Bone marrow (tissue), 2 donors: ENCODE measurements at places on chromosomes 16 and 17.

DNA sequence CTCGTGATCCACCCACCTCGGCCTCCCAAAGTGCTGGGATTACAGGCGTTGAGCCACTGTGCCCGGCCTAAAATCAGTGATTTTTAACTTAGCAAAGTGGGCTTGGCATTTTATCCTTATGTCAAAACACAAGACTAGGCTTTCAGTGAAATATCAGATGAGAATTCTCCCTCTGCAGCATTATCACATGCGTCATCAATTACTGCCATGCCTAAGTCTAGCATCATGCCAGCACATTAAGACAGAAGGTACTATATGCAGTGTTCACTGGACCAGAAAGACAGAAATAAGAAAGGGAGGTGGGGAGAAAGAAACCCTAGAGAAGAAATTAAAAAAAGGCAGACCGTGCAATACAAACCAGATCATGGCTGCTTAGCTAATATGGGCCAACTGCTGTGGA lies 29.8 kb downstream of the GPATCH8 start:
- no peak for DNase-seq

- no peak for DNase-seq
Observed at GRCh38 chr17:43562679-43563599, 16.8 kb upstream of the ETV4 start.

- DNase-seq, result peak; percentile 23
Observed at GRCh38 chr16:50695017-50696000, 1.9 kb downstream of the NOD2 start.

- DNase-seq, result no peak
Observed at GRCh38 chr17:43211123-43211479, 574 bp upstream of the TMEM106A start.

DNA sequence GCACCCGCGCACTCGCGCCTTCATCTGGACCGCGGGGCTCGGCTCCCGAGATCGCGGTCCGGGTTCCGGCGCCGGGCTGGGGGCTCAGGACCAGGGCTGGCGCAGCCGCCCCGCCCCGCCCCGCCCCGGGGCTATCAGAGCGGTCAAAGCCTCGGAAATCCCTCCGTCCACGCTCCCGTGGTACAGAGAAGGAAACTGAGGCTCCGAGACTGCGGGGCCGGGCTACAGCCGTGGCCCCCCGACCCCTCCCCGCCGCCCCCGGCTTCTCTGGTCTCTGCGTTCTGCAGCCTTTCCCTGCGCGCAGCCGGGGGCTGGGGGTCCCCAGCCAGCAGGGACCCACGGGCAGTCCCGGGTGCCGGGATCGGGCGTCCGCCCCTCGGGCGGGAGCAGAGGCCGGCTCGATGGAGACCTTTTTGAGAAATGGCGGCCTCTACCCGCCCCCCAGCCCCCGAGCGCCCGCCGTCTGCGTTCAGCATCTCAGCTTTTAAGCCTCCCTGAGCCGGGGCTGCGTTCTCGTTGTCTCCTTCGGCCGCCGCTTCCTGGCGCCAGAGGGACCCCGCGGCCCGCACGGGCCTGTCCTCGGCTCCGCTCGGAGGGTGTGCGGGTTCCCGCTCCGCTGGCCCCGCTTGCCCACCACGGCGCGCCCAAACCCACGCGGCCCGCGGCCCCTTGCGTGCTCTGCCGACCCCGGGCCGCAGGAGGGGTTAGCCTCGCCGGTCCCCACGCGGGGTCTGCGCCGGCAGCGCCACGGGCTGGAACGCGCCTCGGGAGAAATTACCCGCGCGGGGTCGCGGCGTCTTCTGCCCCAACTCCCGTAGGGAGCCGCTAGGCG lies 1.5 kb upstream of the NPTX1 start:
- no peak for DNase-seq

GRCh38 chr17:57433452-57433851 lies 177.1 kb downstream of the MSI2 start:
- no peak for DNase-seq

DNA sequence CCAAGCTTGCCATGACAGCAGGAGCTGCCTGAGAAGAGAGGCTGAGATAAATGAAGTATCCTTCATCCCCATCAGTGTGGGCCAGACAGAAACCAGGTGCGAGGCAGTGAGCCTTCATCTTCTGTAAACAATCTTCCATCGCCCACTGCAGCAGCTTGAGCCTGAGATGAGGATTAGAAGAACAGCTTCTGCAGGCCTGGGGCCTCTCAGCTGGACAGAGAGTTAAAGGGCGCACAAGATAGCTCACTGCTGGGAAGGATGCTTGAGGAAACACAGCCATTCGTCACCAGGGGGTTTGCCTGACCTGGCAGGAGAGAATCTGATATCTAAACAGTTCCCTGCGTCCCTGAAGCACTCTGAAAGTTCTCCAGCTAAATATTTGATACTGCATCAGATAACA lies 27.1 kb downstream of the HOXB1 start:
- no peak for DNase-seq

DNA sequence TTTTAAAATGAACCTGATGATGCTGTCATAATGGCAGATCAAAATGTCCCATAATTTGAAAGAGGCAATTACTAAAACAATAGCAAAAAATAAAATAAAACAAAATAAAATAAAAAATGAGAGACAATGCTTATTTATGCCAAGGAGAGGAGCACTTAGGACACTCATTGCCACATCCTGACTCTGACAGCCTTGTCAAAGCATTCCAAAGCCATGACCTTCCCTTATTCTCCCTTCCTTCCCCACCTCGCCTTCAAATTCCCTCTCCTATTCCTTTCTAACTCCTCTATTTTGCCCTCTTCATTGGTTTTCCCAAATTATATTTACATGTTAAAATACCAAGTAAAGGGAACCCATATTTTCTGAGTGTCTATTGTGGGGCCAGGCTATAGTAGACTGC lies 220.0 kb downstream of the CDH13 start:
- no peak for DNase-seq

- DNase-seq, result no peak
Observed at GRCh38 chr16:56583351-56584168, 5.8 kb upstream of the MT3 start.

DNA sequence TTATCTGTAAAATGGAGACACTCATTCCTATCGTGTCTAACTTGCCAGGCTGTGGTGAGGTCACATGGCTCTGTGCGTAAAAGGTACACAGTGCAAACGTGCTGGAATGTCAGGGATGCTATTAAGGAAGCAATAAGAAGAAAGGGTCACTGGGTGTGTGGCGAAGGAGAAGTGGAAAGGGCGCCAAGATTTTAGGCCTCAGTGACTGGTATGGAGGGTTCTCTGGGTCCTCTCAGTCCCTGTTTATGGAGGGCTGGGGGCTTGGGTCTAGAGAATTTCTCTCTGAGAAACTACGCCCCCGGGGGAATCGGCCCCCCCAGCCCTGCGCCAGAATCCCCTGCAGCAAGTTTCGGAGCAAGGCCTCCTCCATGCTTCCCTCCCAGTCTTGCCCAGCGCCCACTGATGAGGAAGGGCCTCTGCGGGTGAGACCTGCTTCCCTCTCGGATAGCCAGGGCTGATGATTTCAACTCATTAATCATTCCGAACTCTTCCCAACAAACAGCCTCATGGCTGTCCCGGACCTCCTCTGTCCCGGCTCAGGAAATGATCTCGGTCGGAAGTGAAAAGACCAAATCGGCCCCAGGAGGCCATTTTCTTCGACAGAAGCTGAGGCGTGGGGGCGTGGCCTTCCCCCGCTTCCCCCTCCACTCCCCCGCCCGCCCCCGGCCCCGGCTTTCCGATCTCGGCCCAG lies 1.2 kb upstream of the HEXIM1 start:
- no peak for DNase-seq

DNA sequence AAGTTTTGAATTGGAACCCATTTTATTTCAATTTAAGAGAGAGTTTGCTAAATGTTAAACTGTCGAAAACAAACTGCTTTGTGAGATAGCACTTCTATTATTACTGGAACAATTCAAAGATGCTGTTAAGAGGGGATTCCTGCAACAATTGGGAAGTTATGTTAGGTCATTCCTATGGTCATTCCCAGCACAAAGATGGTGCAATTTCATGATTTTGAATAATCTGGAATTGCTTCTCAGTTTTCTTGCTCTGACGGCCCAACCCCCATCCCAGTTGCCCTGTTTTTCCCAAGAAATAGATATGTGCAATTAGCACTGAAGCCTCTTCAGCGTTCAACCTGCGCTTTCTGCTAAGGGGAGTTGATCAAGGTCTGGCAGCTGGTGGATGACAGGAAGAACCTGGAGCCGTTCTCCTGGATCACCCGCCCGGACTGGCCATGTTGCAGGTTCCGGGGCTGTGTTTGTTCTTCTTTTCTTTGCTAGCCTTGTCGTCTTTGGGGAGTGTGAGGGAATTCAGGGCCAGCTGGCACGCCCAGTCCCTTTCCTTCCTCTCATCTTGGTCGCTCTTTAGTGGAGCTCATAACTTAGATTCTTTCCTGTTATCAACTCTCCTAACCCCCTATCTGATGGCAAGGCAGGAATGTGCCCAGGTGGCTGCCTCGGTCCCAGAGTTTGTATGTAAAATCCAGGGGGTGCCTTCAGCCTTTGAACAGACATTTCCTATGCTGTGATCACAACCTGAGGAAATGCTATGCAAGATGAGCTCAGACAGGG lies 29.0 kb upstream of the IRF8 start:
- DNase-seq, result no peak

DNA sequence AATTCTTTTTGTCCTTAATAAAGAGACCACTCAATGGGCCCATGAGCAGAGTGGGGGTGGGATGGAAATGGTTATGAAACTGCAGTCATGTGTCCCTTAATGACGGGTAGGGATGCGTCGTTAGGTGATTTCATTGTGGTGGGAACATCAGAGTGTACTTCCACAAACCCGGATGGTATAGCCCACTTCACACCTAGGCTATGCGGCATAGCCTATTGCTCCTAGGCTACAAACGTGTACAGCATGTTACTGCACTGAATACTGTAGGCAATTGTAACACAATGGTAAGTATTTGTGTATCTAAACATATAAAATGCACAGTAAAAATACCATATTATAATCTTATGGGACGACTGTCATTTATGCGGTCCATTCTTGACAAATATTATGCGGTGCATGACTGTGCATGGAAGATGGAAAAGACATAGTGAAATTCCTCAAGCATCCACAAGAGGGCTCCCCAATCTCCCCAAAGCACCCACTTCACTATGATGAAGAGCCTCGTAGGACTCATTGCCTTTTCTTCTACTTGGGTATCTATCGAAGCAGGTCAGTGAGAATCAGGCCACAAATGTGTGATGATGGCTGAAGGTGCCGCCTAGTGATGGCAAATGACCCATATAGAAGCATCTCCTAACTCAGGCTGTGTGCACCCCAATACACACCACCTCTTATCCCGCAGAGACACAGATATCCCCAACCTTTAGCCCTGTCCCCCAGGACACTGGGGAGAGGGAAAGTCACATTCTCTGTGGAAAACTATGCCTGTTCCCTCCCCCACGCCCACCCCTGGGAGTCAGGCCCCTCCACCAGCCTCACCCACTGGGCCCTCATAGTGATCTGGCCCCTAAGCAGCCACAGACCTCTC lies 43.5 kb downstream of the TBX21 start:
- no peak for DNase-seq

DNA sequence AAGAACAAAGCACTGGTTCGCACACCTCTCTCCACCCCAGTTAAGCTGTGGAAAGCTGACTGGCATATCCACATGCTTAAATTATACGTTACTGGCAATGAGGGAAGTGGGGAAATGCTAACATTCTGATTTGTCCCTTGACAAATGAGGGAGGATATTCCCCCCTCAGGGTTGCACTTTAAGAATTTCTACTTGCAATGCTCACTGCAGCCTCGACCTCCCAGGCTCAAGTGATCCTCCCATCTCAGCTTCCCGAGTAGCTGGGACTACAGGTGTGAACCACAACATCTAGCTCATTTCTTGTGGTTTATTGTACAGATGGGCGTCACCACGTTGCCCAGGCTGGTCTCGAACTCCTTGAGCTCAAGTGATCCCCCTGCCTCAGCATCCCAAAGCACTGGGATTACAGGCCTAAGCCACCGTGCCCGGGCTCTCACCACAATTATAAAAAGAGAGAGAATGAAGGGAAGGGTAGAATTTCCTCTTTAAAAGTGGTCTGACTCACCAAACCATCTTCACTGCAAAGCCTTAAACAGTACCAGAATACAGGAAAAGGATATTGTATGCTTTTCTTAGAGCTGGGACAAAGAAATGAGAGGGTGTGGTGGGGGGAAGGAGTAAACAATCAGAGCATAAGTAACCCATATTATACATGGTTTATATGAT lies 38.9 kb downstream of the KANSL1 start:
- peak; percentile 51 for DNase-seq

DNA sequence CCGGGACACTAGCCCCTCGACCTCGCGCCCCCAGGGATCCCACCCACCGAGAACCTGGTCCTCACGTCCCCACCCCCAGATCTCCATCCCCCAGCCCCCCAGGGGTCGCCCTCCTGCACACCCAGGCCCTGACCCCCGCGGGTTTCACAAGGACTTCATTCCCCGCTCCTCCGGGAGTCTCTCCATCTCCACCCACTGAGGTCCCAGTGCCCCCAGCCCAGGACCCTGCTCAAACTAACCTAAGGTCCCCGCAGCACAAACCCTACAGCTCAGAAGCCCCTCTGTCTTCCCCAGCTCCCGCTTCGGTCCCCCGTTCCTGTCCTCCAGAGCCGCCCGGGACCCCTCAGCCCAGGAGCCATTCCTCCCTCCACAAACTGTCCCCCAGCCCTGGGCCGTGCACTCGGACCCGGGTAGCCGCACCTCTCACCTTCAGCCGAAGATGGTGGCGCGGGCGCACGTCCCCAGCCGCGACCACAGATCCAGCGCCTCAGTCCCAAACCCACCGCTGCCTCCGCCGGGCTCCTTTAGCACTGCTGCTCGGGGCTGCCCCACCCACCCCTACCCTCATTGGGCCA lies at the start of gene MYH10:
MYH10 (minus strand) TSS at position 499 of the 575 bp plus-strand sequence. CDS start 7,479 bp downstream, outside the sequence.
- no peak for DNase-seq

DNA sequence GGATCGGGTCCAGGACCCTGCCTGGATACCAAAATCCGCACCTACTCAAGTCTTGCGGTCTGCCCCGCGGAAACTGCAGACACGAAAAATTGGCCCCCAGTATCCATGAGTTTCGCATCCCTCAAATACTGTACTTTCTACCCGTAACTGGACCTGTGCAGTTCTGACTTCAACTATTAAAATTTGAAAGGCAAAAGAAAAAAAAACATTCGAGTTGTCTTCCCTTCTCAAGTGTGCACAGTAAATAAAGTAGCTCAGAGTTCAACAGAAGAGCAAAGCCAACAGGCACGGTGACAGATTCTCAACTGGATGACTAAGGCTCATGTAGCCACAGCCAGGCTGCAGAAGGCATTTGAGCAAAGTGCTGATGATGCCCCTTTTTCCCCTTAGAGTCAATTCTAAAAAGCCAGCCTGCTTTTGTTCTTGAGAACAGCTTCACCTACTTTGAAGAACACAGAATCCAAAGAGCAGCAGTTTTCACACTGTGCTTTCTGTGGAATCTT lies 32.5 kb downstream of the MARF1 start:
- no peak for DNase-seq

- no peak for DNase-seq
Observed at GRCh38 chr17:76155988-76156661, 15.1 kb upstream of the FOXJ1 start.

GRCh38 chr16:67861877-67862276 lies 11.0 kb upstream of the EDC4 start:
- no peak for DNase-seq

GRCh38 chr16:86635176-86635876 lies 57.0 kb downstream of the FOXL1 start:
- no peak for DNase-seq
